ENCODE measurements at places on chromosomes 2 and 18.
A peak's percentile ranks its signal among the peaks of the same experiment; 100 is the strongest.

GRCh38 chr2:8594731-8595427, 87.0 kb upstream of the ID2 start:
- H3K27ac ChIP-seq = no peak overlapping the region
- no peaks in the 10 kb centered on the region for H3K36me3 ChIP-seq
- DNase-seq = peak; percentile 53
- H3K27me3 ChIP-seq = no peaks in the 10 kb centered on the region
- H3K4me3 ChIP-seq = no peak overlapping the region

- no peak overlapping the region for H3K4me3 ChIP-seq
- H3K4me1 ChIP-seq = no peaks in the 10 kb centered on the region
- no peak overlapping the region for H3K27ac ChIP-seq
These were observed 217.1 kb downstream of the SLC4A3 start for GRCh38 chr2:219844401-219845091.

GRCh38 chr2:226904592-226904991, 68.7 kb downstream of the RHBDD1 start:
- H3K4me1 ChIP-seq = peaks cover 22% of the 10 kb centered on the region
- no peaks in the 10 kb centered on the region for H3K36me3 ChIP-seq
- H3K4me3 ChIP-seq = no peak overlapping the region
- DNase-seq = no peak
- H3K27me3 ChIP-seq = no peaks in the 10 kb centered on the region

DNA sequence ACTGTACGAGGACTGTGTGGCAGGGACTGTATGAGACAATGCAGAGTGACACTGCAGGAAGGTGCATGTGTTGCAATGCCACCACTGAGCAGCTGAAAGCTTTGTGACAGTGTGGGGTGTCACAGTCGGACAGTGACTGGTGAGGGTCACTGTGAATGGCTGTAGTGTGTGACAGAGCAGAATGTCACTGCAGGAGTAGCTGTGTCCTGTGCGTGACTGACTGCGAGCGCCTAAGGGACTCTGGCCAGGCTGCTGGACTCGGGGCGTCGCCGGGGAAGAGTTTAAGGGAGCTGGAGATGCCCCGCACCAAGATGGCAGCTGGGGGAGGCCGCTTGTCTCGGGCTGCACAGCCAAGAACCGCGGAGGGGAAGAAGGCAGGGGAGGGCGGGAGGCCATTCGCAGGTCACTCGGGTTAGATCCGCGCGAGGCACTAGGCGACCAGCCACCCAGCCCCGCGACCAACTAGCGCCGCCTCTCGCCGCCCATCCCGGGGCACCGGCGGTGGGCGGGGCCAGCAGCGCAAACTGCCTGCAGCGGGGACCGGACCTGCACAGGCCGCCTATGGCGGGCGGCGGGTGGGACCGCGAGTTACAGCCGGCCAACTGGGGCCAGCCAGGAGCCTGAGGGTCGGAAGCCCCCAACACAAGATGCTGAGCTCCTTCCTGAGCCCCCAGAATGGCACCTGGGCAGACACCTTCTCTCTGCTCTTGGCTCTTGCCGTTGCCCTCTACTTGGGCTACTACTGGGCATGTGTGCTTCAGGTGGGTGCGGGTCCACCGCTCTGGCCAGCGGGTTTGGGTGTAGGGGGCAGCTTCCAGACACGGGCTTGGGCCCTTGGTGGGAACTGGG, at the start of gene ABHD1:
TSS of gene ABHD1 (plus strand) at position 514 of the 849 bp plus-strand sequence. CDS start at position 648, 134 bp downstream.
- DNase-seq = peak; percentile 54
- no peaks in the 10 kb centered on the region for H3K4me1 ChIP-seq
- H3K27ac ChIP-seq = no peak within 1 kb of the TSS
- H3K4me3 ChIP-seq = peak within 1 kb of the TSS; percentile 71
- H3K27me3 ChIP-seq = peaks cover 17% of the 10 kb centered on the region

DNA sequence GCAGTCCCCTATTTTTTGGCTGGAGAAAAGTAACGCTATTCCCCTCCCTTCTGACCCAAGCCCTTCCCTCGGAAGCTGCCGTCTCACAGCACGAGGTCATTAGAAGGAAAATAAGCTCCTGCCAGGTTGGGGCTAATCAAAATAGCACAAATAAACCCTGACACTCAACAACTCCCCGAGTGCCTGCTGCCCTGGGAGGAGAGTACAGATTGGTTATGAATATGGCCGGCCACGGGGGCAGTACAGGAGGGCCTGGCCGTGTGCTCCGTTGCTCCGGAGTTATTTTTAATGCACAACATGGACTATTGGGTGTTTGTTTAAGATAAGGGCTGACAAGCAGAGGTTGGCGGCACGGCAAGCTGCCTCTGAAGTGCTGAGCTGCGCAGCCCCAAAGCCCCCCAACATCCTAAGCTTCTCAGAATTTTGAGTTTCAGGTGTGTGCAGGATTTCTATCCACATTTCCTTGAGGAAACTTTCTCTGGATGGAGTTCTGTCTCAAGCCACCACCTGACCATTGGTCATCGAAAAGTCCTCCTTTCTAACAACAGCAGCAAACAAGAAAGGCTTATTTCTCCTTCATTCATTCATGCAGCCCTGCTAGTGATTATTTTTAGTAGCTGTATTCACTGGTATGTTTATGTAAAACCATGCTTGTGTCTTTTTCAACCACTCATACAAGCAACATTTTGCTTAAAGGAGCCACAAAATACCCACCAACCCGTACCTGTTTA, 58.7 kb downstream of the PAX3 start:
- no peaks in the 10 kb centered on the region for H3K4me1 ChIP-seq
- no peak overlapping the region for H3K27ac ChIP-seq
- no peaks in the 10 kb centered on the region for H3K36me3 ChIP-seq
- peaks cover 21% of the 10 kb centered on the region for H3K27me3 ChIP-seq
- DNase-seq = no peak

DNA sequence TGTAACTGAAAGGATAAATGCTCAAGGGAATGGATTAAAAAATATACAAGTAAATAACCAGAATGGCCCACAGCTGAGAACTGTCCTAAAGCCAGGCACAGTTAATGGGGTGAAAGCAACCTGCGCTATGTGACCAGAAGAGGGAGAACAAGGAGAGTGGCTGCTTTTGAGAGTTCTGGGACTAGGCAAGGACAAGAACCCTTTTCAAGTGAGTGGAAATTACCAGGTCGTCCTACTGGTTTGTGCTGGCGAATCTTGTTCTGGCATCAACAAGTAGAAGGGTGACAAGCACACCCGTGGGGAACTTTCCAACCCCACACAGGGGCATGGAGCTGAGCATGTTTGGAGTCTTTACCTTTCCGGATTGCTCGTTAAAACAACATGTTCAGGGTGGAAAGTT, 82.8 kb downstream of the TMEM17 start:
- H3K36me3 ChIP-seq = no peaks in the 10 kb centered on the region
- H3K27me3 ChIP-seq = no peaks in the 10 kb centered on the region
- H3K27ac ChIP-seq = no peak overlapping the region
- peak; percentile 23 for DNase-seq

GRCh38 chr2:209976698-209977385, 25.6 kb upstream of the RPE start:
- H3K4me3 ChIP-seq = no peak overlapping the region
- H3K4me1 ChIP-seq = no peaks in the 10 kb centered on the region
- H3K27me3 ChIP-seq = no peaks in the 10 kb centered on the region
- H3K36me3 ChIP-seq = no peaks in the 10 kb centered on the region

GRCh38 chr18:57787068-57787685, 15.9 kb downstream of the ATP8B1 start:
- no peaks in the 10 kb centered on the region for H3K27me3 ChIP-seq
- H3K27ac ChIP-seq = no peak overlapping the region
- no peak overlapping the region for H3K4me3 ChIP-seq
- peaks cover 64% of the 10 kb centered on the region for H3K4me1 ChIP-seq
- no peaks in the 10 kb centered on the region for H3K36me3 ChIP-seq

- H3K4me3 ChIP-seq = no peak overlapping the region
- H3K27me3 ChIP-seq = no peaks in the 10 kb centered on the region
These were observed 41.3 kb downstream of the HDLBP start for GRCh38 chr2:241274127-241274526.

GRCh38 chr2:75079575-75079974, 119.7 kb downstream of the TACR1 start:
- no peaks in the 10 kb centered on the region for H3K27me3 ChIP-seq
- DNase-seq = peak; percentile 24
- no peaks in the 10 kb centered on the region for H3K4me1 ChIP-seq
- no peak overlapping the region for H3K27ac ChIP-seq
- H3K4me3 ChIP-seq = no peak overlapping the region

GRCh38 chr2:7724336-7724735, 807.1 kb downstream of the RNF144A start:
- no peak overlapping the region for H3K27ac ChIP-seq
- H3K27me3 ChIP-seq = no peaks in the 10 kb centered on the region
- H3K4me1 ChIP-seq = peaks cover 11% of the 10 kb centered on the region

- no peak overlapping the region for H3K27ac ChIP-seq
- no peaks in the 10 kb centered on the region for H3K27me3 ChIP-seq
- no peak for DNase-seq
- no peak overlapping the region for H3K4me3 ChIP-seq
- H3K4me1 ChIP-seq = no peaks in the 10 kb centered on the region
These were observed 906.7 kb downstream of the NRXN1 start for GRCh38 chr2:50125246-50125645.

DNA sequence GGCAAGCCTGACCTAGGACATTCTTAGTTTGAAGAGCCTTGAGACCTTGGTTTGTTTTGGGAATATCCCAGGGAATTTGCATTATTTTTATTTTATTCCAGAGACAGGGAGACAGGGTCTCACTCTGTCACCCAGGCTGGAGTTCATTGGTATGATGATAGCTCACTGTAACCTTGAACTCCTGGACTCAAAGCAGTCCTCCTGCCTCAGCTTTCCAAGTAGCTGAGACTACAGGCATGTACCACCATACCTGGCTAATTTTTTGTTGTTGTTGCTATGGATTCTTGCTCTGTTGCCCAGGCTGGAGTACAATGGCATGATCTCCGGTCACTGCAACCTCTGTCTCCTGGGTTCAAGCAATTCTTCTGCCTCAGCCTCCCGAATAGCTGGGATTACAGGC, 4.8 kb downstream of the MTA3 start:
- H3K4me1 ChIP-seq = peaks cover 8% of the 10 kb centered on the region
- no peak overlapping the region for H3K27ac ChIP-seq
- no peak overlapping the region for H3K4me3 ChIP-seq
- DNase-seq = no peak
- H3K27me3 ChIP-seq = no peaks in the 10 kb centered on the region
- 0 out of 2 replicates have a peak, but pooled peaks cover 3% of the 10 kb centered on the region for H3K36me3 ChIP-seq

GRCh38 chr2:12429779-12430406, 286.8 kb upstream of the TRIB2 start:
- no peak overlapping the region for H3K4me3 ChIP-seq
- peak; percentile 89 for DNase-seq
- H3K27ac ChIP-seq = peak overlapping the region; percentile 47
- H3K4me1 ChIP-seq = peaks cover 25% of the 10 kb centered on the region

- H3K27me3 ChIP-seq = no peaks in the 10 kb centered on the region
- no peak for DNase-seq
- no peaks in the 10 kb centered on the region for H3K4me1 ChIP-seq
- H3K36me3 ChIP-seq = no peaks in the 10 kb centered on the region
- no peak overlapping the region for H3K4me3 ChIP-seq
- no peak overlapping the region for H3K27ac ChIP-seq
These were observed 838.7 kb downstream of the RNF144A start for GRCh38 chr2:7755879-7756278.

GRCh38 chr2:11074246-11074820, 80.9 kb upstream of the SLC66A3 start:
- H3K4me1 ChIP-seq = peaks cover 9% of the 10 kb centered on the region
- H3K27me3 ChIP-seq = no peaks in the 10 kb centered on the region
- H3K36me3 ChIP-seq = no peaks in the 10 kb centered on the region
- no peak overlapping the region for H3K27ac ChIP-seq
- H3K4me3 ChIP-seq = no peak overlapping the region

GRCh38 chr2:18976168-18976961, 382.1 kb downstream of the OSR1 start:
- no peaks in the 10 kb centered on the region for H3K36me3 ChIP-seq
- H3K4me1 ChIP-seq = peaks cover 35% of the 10 kb centered on the region
- peak overlapping the region; percentile 79 for H3K27ac ChIP-seq
- DNase-seq = peak; percentile 90

- H3K4me1 ChIP-seq = no peaks in the 10 kb centered on the region
These were observed 241.0 kb downstream of the GLI2 start for GRCh38 chr2:120976501-120977307.

GRCh38 chr18:80105369-80106167, 3.5 kb upstream of the ADNP2 start:
- H3K27ac ChIP-seq = no peak overlapping the region
- H3K4me3 ChIP-seq = no peak overlapping the region
- DNase-seq = no peak
- H3K27me3 ChIP-seq = no peaks in the 10 kb centered on the region
- no peaks in the 10 kb centered on the region for H3K36me3 ChIP-seq

GRCh38 chr2:118250463-118250862, 162.2 kb downstream of the INSIG2 start:
- no peaks in the 10 kb centered on the region for H3K36me3 ChIP-seq
- DNase-seq = peak; percentile 67
- H3K4me1 ChIP-seq = peaks cover 52% of the 10 kb centered on the region
- H3K27me3 ChIP-seq = no peaks in the 10 kb centered on the region
- peak overlapping the region; percentile 92 for H3K27ac ChIP-seq

DNA sequence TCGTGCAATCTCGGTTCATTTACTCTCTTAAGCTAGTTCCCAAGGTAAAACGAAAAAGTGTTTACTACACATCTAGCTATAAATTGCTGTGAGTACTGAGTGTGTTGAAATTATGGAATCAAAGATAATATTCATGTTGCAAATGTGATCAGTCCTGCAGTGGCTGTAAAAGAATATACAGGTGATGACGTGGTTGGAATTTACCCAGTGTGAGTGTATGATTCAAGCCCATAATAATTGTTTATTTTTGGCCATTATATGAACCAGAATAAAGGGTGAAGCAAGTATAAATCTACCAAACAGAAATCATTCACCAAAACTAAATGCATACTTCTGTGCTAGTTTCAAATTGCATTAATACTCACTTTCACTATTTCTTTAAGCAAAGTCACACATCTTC, 1363.6 kb upstream of the CHAC2 start:
- H3K36me3 ChIP-seq = no peaks in the 10 kb centered on the region
- no peaks in the 10 kb centered on the region for H3K27me3 ChIP-seq
- H3K27ac ChIP-seq = no peak overlapping the region
- DNase-seq = no peak
- H3K4me1 ChIP-seq = no peaks in the 10 kb centered on the region

GRCh38 chr2:47414682-47415458, 11.9 kb downstream of the MSH2 start:
- H3K36me3 ChIP-seq = peaks cover 3% of the 10 kb centered on the region
- H3K4me1 ChIP-seq = no peaks in the 10 kb centered on the region
- H3K27me3 ChIP-seq = no peaks in the 10 kb centered on the region
- no peak for DNase-seq
- H3K27ac ChIP-seq = no peak overlapping the region
- H3K4me3 ChIP-seq = no peak overlapping the region

Data from GM23248 (cell line).